T-helper 2 cell (primary cell): ENCODE measurements at places on chromosomes 11 and 22.
A peak's percentile ranks its signal among the peaks of the same experiment; 100 is the strongest.

DNA sequence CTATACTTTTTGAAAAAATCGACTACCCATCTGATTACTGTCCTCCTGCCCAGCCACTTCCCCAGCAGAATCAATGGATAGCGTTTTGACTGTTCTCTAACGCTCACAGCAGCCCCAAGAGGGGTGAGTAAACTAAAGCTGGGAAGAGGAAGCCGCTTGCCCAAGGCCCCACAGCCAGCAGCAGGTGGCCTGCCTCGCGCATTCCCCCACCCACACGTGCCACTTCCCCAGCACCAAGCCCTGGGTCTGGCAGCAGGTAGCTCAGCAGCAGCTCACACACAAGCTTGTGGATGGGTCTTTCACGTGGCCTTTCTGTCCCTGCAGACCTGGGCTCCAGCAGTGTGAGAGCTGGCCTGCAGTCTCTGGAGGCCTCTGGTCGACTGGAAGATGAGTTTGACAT lies 34.3 kb downstream of the TOM1 start:
- no peak for DNase-seq

GRCh38 chr22:39297490-39298240 lies 21.8 kb downstream of the RPL3 start:
- no peak for DNase-seq

DNA sequence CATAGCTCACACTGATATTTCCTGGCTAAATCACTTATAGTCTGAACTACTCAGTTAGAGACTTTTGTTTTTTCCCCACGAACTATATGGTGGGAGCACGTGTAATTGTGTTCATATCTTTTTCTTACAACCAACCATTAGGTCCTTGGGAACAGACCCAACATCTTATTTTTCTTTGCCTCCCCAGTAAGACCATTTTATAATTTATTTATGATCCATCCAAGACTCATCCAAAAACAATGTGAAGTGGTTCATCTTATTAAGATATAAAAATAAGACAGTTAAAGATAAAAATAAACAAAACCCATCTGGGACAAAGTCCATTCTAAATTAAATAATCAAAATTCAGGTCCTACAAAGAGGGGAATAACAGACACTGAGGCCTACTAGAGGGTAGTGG lies 90.8 kb downstream of the FAM168A start:
- no peak for DNase-seq

- DNase-seq = no peak
These were observed 131.0 kb downstream of the SLC1A2 start for GRCh38 chr11:35288309-35288708.

DNA sequence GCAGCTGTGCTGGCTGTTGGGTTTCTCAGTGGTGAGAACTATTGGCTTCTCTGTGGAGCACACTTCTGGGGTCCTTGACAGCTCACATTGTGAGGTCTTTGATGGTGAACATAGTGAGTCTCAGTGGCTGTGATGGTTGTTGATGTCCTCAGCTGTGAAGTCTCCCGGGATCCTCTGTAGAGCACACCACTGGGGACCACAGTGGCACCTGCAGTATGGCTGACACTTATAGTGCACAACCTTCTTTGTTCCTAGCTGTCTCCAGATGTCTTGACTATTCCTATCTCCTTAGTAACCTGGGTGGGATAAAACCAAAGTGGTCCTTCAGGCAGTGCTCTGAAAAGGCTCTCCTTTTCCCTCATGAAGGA lies 34.3 kb upstream of the CHORDC1 start:
- no peak for DNase-seq

- no peak for DNase-seq
These were observed 12.6 kb downstream of the IGSF9B start for GRCh38 chr11:133943950-133944698.

- no peak for DNase-seq
These were observed 54.5 kb upstream of the RRAS2 start for GRCh38 chr11:14413307-14414069.

GRCh38 chr11:2585566-2586086 lies 114.2 kb downstream of the KCNQ1OT1 start:
- peak; percentile 1 for DNase-seq

DNA sequence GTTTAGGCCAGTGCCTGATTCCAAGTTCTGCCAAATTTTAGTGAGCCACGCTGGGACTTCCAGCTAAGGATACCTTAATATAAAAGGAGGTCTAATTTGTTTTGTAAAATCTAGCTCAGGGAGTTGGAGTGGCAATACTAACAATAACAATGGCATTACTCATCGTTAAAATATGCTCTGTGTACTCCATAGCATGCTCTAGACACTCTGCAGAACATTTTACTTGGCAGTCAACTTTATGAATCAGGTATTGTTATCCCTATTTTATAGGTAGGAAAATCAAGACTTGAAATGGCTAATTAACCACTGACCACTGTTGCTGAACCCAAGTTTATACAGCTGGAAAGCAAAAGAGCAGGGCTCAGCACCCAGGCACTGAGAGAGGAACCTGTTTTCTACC lies 485.0 kb upstream of the KIRREL3 start:
- DNase-seq = no peak

DNA sequence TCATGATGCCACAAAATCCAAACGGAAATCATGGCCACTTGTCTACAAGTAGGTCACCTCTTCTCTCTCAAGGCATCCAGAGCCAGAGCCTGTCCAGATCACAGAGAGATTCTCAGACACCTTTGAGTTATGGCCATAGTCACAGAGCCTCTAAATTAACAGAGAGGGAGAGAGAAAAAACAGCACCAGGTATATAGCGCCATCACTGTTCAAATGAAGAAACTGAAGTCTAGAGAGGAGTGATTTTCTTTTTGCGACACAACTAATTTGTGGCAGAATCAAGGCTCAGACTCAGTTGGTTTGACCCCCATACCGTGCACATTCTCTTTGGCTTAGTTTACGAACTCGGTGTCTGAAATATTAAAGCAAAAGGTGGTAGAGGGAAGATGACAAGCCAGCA lies 512.9 kb downstream of the NTM start:
- no peak for DNase-seq

DNA sequence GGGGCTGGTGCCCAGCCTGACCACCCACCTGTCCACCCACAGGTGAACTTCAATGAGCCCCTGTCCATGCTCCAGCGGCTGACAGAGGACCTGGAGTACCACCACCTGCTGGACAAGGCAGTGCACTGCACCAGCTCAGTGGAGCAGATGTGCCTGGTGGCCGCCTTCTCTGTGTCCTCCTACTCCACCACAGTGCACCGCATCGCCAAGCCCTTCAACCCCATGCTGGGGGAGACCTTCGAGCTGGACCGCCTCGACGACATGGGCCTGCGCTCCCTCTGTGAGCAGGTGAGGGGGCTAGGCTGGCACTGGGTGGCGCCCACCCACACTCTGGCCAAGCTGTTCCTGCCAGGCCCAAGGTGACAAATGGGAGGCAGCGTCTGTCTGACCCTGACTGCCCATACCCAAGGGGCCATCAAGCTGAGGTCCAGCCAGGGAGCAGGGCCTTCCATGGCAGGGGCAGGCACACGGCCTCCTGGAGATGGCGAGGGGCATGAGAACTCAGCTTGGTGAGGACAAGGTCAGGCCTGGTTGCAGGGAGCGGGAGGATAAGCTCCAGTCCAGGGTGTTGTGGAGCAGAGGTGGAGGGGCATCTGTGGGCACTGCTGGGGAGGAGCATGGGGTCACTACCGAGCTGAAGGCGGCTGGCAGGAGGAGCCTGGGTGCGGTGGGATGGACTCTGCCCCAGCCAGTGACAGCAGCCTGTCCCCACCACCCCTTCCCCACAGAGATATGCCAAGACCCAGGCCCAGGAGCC lies 77.7 kb downstream of the MORC2 start:
- no peak for DNase-seq

DNA sequence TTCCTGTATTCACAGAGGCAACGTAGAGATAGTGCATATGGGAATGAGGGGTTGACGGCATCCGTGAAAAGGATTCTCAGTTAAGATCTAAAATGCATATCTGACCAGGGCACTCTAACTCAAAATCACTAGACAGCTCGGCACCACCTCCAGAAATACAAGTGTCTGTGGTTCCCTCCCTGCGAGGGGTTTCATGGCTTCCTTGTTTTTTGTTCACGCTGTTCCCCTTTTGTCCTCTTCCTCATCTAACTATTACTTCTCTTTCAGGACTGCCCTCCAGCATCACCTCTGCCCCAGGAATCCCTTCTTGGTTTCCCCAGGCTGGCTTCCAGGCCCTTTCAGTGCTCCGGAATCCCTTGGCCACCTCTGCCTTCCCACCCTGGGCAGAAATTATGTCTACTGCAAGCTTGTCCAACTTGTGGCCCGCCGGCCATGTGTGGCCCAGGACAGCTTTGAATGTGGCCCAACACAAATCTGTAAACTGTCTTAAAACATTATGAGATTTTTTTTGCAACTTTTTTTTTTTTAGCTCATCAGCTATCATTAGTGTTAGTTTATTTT lies 159.9 kb downstream of the FBXO7 start:
- DNase-seq = no peak

GRCh38 chr11:127925475-127925874 lies 661.9 kb downstream of the ETS1 start:
- DNase-seq = no peak

DNA sequence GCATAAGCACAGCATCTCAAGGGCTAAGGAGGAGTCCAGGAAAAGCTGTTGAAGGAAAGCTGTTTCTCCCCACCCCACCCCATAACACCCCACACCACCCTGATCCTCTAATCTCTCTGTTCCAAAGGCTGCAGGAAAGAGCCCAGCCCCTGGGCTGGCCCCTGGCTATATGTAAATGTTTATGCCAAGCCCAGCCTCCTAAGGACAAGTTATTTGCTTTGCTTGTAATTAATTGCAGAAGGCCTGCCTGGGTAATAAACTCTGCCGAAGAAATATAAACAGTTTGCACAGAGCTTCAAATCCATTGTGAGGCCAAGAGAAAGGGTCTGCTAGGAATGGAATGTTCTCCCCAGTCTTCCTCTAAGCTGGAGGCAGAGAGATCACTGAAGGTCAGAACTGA lies 21.2 kb downstream of the ARRB1 start:
- no peak for DNase-seq

GRCh38 chr11:36672815-36673450 lies 74.9 kb upstream of the RAG2 start:
- no peak for DNase-seq

DNA sequence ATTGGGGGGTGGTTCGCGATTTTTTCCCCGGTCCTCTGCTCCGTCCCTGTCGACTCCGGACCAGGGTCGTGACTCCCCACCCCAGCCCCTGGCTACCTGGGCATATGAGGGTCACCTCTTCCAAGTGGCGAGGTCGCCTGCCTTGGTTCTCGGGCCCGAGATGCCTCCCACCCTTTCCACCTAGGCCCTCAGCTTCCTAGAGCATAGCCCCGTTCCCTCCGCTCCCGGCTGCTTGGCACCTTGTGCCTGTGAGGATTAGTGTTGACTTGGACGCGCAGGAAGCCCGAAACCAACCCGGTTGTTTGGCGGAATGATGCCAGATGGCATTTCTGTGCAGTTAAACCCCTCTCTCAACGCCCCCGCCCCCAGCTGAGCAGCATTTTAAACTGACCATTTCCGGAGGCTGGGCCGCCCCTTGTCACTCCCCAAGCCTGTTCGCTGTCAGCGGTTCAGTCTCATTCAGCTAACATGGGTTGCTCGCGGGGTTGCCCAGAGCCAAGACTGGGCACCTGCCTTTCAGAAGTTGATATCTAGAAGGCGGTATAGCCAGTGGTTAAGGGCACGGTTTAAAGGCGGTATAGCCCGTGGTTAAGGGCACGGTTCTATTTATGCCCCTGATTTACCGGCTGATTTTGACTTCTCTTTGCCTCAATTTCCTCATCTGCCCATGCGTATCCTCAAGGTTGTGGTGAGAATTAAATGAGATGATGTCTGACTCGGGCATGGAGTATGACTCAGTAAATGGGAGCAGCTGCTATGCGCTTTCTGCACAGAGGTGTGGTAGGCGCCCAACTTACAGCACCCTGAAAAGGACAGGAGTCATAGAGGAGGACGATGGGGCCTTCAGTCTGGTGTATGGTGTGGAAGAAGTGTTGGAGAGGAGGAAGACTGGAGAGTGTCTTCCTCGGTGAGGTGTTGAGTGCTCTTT lies 639 bp downstream of the INCENP start:
- no peak for DNase-seq

GRCh38 chr11:83284501-83285150 lies 1.5 kb downstream of the CCDC90B start:
- no peak for DNase-seq

GRCh38 chr11:353179-353873 lies 16.0 kb upstream of the B4GALNT4 start:
- no peak for DNase-seq

- no peak for DNase-seq
These were observed 6.2 kb upstream of the RANBP1 start for GRCh38 chr22:20109411-20110358.

GRCh38 chr11:117821431-117821830 lies 3.1 kb downstream of the FXYD2 start:
- DNase-seq = no peak

DNA sequence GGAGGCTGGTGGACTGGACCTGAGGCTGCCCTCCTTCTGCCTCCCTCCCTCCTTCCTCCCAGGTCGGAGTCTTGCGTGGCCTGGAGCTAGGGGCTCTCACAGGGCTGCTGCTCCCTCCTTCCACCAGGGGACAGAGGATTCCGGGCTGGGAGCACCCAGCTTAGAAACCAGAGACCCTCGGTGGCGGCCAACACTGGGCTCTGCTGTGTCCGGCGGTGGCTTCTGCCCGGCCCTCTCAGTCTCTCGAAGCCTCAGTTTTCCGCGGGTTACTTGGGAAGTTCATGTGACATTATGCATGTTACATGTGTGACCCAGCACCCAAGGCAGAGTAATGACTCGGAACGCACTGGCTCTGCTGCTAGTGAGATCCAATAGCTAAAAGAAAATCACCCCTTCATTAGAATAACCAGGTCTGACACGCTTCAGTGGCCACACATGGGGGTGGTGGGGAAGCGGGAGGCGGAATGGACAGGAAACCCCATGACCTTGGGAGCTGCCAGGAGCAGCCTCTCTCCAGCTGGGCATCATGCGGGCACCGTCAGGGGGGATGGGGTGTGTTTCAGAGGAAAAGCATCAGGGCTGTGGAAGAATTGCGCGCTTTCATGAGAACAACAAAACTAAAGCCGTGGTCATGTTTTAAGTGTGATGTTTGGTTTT lies 5.9 kb upstream of the MRGPRG start:
- no peak for DNase-seq

DNA sequence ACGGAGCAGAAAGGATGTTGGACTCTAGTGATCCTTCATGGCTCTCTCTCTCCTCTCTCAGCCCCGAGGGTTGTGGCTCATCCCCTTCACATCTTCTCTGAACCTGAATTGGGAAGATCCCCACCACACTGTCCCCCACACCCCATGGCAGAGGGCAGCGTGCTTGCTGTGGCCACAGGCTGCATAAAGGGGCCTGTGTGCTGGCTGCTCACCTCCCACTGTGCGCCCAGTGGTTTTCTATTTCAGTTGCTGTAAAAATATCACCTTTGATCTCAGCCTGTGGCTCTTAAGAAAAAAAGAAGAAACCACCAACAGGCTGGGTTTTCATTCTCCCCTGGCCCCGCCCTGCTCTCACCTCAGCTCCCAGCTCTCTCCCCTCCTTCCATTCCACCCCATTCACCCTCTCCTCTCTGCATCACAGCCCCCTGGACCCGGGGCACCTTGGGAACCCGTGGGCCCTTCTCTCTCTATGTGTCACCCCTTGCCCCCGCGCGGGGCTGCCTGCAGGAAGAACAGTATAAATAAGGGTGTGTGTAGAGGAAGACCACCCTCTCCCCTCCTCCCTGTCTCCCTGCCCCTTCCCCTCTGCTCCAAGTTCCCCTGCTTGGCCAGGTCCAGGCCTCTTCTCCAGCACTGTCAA lies 25.8 kb upstream of the WNT11 start:
- peak; percentile 63 for DNase-seq
